ENCODE measurements at places on chromosomes 1 and 21.

DNA sequence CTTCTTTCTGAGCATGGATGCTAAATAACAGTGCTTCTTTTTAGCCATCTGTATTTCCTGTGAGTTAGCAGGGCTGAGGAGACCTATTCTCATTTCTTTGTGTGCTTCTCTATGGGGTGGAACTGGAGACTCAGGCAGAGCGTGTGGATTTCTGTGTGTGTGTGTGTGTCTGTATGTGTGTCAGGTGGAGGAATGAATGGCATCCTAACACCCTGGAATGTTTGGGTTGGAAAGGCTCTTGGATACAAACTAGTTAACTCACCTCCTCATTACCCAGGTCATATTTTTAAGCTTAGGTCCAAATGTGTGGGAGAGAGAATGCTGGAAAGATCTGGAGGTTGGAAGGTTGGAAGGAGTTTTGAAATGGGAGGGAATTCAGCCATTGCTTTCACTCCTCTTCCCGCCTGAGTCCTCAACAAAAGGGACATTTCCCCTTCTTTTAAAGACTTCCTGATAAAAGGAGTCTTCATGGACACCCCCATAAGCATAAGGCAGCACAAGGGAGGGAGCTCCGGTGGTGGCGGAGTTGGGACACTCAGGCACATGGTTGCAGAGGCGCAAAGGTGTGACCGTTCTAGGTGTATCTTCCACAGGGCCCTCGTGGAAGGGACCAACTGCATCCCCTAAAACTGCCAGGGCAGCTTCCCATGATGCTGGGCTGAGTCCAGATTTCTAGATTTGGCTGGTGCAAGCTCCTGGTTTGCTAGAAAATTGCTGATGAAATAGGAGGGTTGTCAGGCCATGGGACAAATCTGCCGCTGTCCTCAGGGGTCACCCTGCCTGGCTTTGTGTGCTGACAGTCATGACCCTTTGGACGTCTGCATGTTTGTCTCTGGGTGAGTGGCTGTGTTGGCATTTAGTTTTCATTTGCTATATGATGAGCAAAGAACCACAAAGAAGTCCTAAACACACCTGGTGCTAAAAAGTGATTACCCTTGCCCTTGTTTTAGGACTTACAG is 37.6 kb downstream of the MTARC1 start:
- no peak for DNase-seq

GRCh38 chr1:114585231-114585630 is 3.8 kb upstream of the BCAS2 start:
- DNase-seq: no peak

- no peak for DNase-seq
These were observed 87.4 kb downstream of the ADGRL4 start for GRCh38 chr1:78919150-78919549.

DNA sequence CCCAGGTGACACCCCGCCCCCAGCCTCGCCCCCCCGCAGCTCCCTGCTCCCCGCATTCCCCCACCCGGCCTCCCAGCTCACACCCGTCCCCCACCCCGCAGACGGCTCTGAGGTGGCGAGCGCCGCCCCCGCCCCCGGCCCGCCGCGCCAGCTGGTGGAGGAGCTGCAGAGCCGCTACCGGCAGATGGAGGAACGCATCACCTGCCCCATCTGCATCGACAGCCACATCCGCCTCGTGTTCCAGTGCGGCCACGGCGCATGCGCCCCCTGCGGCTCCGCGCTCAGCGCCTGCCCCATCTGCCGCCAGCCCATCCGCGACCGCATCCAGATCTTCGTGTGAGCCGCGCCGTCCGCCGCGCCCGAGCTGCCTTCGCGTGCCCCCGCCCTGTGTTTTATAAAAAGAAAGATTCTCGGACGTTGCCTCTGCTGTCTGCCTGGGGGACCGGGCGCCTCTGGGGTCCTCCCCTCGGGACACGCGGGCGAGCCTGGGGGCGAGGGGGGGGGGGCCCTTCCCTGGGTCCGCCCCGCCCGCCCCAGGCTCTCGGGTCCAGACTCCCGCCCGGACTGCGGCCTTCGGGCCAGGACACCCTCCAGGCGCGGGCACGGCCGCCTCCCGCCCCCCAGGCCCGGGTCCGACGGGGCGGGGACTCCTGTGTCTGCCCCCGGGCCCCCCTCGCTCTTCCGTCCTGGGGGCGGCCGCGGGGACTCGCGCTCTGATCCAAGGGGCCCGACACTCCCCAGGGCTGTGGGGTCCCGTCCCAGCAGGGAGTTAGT is 1.6 kb upstream of the MMP23B start:
- peak; percentile 86 for DNase-seq

GRCh38 chr1:2534687-2535441 is 4.8 kb upstream of the HES5 start:
- no peak for DNase-seq

DNA sequence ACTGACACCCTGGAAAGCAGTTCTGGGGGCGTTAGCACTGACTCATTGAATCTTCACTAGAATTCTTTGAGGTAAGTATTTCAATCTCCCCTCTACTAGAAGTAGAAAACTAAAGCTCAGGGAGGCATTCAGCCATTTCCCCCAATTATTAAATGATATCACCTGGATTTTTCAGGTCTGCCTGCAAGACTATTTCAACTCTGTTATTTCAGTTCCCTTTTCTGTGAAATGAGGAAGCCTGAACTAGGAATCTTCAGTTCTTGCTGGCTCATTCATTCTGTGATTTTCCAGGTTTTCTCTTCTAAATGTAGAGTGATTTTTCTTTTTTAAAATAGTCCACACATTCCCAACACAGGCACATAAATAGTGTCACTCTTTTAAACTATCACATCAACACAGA is 337.0 kb upstream of the NR5A2 start:
- DNase-seq: no peak

- DNase-seq: peak; percentile 39
These were observed 3.4 kb upstream of the TRIM11 start for GRCh38 chr1:228410015-228410414.

DNA sequence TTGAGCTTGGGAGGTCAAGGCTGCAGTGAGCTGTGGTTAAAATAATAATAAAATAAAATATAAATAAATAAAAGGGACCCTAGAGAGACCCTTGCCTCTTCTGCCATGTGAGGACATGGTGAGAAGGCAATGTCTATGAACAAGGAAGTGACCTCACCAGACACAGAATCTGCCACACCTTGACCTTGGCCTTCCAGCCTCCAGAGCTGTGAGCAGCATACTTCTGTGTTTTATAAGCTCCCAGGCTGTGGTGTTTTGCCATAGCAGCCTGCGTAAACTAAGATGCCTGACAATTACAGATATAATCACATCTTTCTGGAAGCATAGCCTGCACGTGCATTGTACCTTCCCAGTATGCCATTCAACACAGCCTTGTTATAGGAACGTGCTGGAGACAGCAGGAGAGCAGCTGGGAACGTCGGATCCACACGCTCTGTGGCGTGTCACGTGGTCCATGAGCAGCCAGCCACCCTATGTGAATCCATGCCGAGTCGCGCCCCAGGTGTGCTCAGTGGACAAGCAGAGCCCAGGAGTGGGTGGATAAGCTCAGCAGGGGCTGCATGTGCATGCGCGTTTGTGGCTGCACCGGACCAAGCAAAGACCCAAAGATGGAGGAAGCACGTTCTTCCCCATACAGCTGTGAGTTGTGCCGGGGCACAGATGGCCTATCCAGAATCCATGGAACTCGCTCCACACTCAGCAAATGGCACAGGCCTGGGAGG is 17.8 kb downstream of the WNT9A start:
- peak; percentile 16 for DNase-seq

- DNase-seq: peak; percentile 20
These were observed 289.9 kb downstream of the DPYD start for GRCh38 chr1:97630948-97631347.

- DNase-seq: peak; percentile 29
These were observed 10.3 kb upstream of the PHLDA3 start for GRCh38 chr1:201479201-201479730.

- no peak for DNase-seq
These were observed 50.7 kb upstream of the SPOCD1 start for GRCh38 chr1:31866450-31867032.

GRCh38 chr1:58809325-58810010 is 25.6 kb upstream of the JUN start:
- DNase-seq: no peak

- DNase-seq: no peak
These were observed 4.1 kb upstream of the COL6A2 start for GRCh38 chr21:46093668-46094400.

DNA sequence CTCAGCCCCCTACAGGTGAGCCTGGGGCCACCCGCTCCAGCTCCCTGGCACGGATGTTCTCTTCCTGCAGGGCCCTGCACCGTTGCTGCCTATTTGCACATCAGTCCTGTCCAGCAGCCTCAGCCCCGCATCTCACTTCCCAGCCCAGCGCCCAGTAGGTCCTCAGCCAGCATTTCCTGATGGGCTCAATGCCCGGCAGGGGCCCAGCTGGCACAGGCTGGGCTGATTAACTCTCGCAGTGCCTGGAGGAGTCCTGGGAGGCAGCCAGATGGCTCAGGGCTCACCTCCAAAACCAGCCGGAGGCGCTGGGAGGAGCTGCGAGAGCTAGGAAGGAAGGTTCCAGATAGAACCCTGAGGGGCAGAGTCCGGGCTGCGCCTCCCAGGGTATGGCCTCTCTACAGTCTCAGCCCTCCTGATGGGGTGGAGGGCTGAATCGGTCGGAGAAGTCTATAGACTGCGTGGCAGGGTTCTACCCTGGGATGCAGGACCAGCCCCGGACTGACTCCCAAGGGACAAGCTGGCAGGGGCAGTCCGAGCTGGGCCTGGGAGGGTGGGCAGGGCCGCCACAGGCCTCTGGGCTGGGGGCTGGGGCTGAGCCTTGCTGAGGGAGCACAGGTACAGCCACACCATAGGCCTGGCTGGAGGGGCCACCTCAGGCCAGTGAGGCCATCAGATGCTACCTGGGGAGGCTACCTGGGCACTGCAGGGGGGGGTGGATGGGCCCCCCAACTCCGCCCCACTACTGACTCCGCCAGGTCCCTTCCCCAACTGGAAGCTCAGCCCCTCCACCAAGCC is 19.2 kb upstream of the CLSTN1 start:
- peak; percentile 60 for DNase-seq

DNA sequence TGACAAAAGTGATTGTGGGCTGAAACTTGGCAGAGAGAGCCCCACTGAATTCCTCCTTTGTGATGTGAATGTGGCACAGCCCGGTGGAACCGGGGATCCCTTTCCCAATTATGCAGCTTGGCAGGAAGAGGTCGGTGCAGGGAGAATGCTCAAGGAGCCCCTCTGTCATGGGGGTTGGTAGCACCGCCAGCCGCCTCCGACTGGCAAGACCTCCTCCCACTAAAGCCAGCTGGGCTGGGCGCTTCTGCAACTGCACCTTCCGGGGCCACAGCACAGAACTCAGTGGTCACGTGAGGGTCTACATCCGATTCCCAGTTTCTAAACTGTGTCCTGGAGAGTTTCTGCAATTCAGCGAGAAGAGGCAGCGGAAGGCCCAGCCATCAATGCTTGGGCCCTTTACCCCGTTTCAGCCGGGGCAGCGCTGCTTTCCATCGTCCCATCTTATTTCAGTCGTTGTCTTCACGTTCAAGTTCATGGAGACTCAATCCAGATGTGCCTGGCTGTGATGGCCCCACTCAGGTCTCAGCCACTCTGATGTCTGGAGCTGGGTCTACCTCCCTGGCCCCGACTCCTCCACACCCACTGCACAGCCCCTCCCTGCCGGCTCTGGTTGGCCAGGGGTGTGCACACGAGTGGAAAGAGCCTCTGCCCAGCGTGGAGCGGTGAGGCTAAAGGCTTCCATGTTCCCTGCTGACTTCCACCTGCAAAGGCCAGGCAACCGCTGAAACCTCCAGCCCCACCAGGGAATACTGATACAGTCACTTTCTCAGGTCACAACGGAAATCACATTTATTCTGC is 39.8 kb upstream of the FHAD1 start:
- no peak for DNase-seq

GRCh38 chr1:94544706-94545490 is 3.3 kb upstream of the F3 start:
- DNase-seq: no peak

DNA sequence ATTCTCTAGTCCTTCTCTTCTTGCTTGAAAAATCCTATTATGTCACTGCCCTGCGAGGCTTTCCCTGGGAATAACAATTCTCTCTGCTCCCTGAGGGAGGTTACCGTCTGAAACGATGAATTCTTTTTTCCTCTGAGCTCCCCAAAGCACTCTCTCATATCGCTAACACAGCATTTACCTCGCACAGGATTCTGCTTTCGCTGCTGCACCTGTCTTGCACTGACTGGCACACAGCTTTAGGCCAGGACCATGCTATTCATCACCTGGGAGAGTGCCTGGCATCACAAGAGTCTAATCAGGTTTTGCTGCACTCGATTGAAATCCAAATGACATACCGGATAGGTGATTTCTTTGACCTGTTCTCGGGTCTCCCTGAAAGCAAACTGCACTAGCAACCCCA is 52.8 kb upstream of the GNG4 start:
- DNase-seq: no peak

DNA sequence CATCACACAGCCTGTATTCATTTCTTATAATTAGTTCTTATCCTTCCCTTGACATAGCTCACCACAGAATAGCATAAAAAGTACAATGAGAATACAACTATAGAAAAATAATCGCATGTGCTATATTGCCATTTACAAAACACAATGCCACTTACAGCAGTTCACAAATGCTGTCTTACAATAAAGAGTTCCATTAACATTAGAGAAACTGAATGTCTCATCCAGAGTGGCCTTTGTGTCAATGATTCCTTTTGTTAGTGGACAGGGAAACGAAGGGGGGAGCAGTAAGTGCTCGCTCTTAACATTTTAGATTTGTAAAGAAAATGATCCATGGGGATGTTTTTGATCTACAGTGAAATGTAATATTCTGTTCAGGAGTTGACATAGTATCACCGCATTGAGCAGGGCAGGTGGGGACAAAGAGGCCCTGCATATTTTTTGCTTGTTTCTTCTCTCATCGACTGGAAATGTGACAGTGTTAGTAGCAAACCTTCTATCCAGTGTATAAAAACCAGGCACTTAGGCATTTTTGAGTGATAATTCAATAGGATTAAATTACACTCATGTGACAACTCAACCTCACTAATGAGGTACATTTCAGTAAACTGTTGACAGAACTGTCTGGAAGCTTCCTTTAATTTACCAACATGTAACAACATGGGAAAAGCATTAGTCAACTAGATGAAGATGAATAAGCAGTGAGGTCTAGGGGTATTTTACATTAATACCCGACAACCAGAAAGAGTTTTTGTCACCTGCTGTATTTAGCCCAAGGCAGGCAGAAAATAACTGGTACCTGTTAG is 35.6 kb upstream of the RRP15 start:
- DNase-seq: no peak

- no peak for DNase-seq
These were observed 33.4 kb upstream of the WNT4 start for GRCh38 chr1:22176258-22176657.

- no peak for DNase-seq
These were observed 5.7 kb downstream of the QSOX1 start for GRCh38 chr1:180160357-180160756.

GRCh38 chr1:179082333-179082998 is 596 bp downstream of the TOR3A start:
- DNase-seq: no peak

GRCh38 chr1:164777518-164777917 is 218.5 kb downstream of the PBX1 start:
- DNase-seq: no peak

Data from left ventricle myocardium superior (tissue), 1 donor.